Type B pancreatic cell (in vitro differentiated cells): ENCODE measurements at places on chromosomes 6 and 20. TPM values are rescaled to one million over a fixed set of nuclear protein-coding genes. Genes with fewer than 3 reads are reported as not detected.

Gene LIN28B
- total RNA-seq: 7.6 and 22.3 TPM in 2 replicates

Gene CLPSL2
- not detected in 2 replicates for total RNA-seq

Gene CCDC170
- total RNA-seq: 0.24 and 1.9 TPM in 2 replicates

Gene SPDEF
- 0.62 and 1.6 TPM in 2 replicates for total RNA-seq

Gene TNFRSF6B
- not detected in 2 replicates for total RNA-seq

- peaks cover 11% of the 10 kb centered on the region for H3K4me1 ChIP-seq
- no peak overlapping the region for H3K4me3 ChIP-seq
- H3K27ac ChIP-seq: peak overlapping the region; percentile 42
Observed at GRCh38 chr6:108996208-108996607, 98.4 kb downstream of the SESN1 start.

DNA sequence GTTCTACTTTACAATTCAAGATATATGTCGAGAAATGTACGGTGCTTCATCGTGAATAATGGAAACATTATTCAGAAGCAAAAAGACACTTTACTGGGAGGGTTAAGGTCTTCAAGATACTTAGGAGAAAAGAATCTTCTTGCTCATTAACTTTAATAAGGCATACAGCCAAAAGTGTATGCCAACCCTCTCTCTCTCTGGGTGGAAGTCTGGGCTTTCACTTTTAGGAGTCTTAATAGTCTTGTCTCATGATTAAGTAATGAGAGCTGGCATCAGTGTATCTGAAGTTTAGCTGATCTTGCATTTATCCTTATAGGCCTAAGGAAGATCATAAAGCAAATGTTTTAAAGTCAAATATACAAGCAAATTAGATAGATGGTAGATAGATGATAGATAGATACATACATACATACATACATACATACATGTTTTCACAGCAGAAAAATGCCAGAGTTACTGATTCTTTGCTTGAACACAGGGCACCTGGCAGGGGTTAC, 21.5 kb downstream of the OLIG3 start:
- peaks cover 48% of the 10 kb centered on the region for H3K27me3 ChIP-seq
- no peak for DNase-seq
- no peaks in the 10 kb centered on the region for H3K4me1 ChIP-seq
- H3K27ac ChIP-seq: no peak overlapping the region
- no peaks in the 10 kb centered on the region for H3K36me3 ChIP-seq

GRCh38 chr20:36666181-36666740, 20.3 kb upstream of the SLA2 start:
- no peak for DNase-seq
- no peak overlapping the region for H3K4me3 ChIP-seq
- no peaks in the 10 kb centered on the region for H3K27me3 ChIP-seq
- no peaks in the 10 kb centered on the region for H3K4me1 ChIP-seq
- no peak overlapping the region for H3K27ac ChIP-seq

DNA sequence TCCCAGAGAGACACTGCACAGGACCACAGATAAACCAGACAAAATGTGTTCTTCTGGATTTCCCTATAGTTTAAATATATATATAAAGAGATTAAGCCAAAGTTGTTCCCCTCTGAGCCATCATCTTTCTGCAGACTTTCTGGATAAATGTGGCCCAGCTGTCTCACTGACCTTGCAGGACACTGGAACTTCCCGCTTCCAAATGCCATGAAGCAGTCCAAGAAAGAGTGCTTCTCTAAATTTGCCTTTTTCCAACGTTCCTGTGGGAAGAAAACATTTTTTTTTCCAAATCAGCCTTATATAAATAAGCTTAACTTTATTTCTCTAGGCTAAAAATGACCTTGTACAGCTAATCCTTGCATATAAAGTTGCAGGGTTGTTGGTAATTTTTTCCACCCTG, 65.7 kb downstream of the CYP39A1 start:
- H3K27me3 ChIP-seq: no peaks in the 10 kb centered on the region
- no peak overlapping the region for H3K27ac ChIP-seq
- no peak overlapping the region for H3K4me3 ChIP-seq
- H3K36me3 ChIP-seq: peaks cover 5% of the 10 kb centered on the region
- no peak for DNase-seq

GRCh38 chr6:8948733-8949132, 513.4 kb upstream of the SLC35B3 start:
- H3K27me3 ChIP-seq: no peaks in the 10 kb centered on the region
- no peaks in the 10 kb centered on the region for H3K36me3 ChIP-seq
- no peak for DNase-seq
- H3K4me1 ChIP-seq: peaks cover 16% of the 10 kb centered on the region
- no peak overlapping the region for H3K27ac ChIP-seq
- no peak overlapping the region for H3K4me3 ChIP-seq

GRCh38 chr6:50843842-50844241, 25.2 kb downstream of the TFAP2B start:
- peaks cover 14% of the 10 kb centered on the region for H3K4me1 ChIP-seq
- H3K27ac ChIP-seq: peak overlapping the region; percentile 90
- no peak for DNase-seq
- H3K36me3 ChIP-seq: peaks cover 6% of the 10 kb centered on the region
- peak overlapping the region; percentile 87 for H3K4me3 ChIP-seq

- no peak overlapping the region for H3K27ac ChIP-seq
- H3K4me3 ChIP-seq: no peak overlapping the region
- DNase-seq: no peak
- H3K27me3 ChIP-seq: no peaks in the 10 kb centered on the region
Observed at GRCh38 chr6:156630613-156631302, 146.4 kb upstream of the ARID1B start.

DNA sequence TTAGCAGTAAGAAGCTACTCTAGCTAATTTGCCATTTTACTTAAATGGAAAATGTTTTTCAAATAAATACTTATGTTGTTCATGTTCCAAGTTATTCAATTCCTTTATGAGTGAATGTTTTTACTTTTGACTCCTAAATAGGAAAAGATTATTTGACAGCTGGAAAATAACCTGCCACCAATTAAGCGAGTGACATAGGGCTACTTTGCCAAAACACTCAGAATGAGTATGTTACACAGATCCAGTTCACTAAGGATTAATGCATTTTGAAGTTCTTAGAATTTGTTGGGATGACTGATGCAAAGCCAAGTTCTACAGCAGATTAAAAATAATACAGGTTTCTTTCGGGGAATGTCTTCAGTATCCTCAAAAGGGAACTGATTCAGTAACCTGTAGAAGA, 144.4 kb downstream of the ADGRG6 start:
- H3K4me1 ChIP-seq: no peaks in the 10 kb centered on the region
- no peaks in the 10 kb centered on the region for H3K36me3 ChIP-seq
- no peak overlapping the region for H3K4me3 ChIP-seq
- no peak for DNase-seq
- no peak overlapping the region for H3K27ac ChIP-seq
- H3K27me3 ChIP-seq: no peaks in the 10 kb centered on the region

DNA sequence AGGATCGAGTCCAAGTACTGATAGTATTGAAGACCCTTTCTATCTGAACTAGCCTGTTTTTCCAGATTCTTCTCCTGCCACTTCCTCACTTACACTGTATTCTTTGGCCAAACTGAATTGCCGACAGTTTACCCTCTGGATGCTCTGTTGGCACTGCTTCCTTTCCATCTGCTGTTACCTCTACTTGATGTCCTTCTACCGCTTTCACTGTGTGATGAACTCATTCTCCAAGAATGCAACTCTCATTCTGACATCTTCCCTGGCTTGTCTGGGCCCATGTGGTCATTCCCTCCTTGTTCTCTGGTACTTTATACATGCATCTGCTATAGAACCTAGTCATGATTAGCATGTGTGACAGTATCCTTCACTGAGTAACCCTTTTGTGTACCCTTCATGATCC, 16.3 kb downstream of the RPRD1B start:
- no peak for DNase-seq
- no peak overlapping the region for H3K4me3 ChIP-seq
- H3K27ac ChIP-seq: peak overlapping the region; percentile 42
- peaks cover 15% of the 10 kb centered on the region for H3K36me3 ChIP-seq

- no peak overlapping the region for H3K27ac ChIP-seq
- H3K4me1 ChIP-seq: peaks cover 4% of the 10 kb centered on the region
- no peak overlapping the region for H3K4me3 ChIP-seq
- no peak for DNase-seq
- H3K36me3 ChIP-seq: no peaks in the 10 kb centered on the region
Observed at GRCh38 chr20:7080472-7080871, 313.0 kb downstream of the BMP2 start.

- peaks cover 50% of the 10 kb centered on the region for H3K27me3 ChIP-seq
- H3K4me3 ChIP-seq: peak overlapping the region; percentile 87
- H3K36me3 ChIP-seq: no peaks in the 10 kb centered on the region
- H3K4me1 ChIP-seq: peaks cover 22% of the 10 kb centered on the region
- no peak for DNase-seq
Observed at GRCh38 chr20:57711311-57711712, 1.5 kb upstream of the PMEPA1 start.

DNA sequence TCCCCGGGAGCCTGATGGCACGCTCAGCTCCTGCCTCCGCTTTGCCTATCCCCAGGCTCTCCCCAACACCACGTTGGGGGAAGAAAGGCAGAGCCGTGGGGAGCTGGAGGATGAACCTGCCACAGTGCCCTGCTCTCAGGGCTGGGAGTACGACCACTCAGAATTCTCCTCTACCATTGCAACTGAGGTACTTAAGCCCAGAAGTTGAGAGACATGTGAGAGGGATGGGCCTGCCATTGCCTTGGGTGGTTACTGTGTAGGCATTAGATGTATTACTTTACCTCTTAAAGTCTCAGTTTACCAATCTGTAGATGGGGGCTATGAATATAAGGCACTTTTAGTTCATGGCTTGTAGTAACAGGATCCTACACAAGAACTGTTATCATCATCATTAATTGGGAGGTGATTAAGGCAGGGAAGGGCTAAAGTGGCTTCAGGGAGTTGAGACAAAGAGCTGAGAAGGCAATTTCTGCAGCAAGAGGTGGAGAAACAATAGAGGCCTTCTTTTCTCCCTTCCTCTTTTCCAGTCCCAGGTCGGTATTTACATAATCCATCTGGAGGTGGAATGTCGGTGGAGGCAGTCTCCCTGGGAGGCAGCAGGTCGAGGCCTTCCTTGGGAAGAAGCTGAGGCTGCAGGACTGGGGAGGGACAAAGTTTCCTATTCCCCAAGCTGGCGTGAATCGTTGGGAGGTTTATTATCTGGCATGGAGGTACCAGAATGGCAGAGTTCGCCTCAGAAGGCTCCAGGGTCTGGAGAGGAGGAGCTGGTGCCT, 691 bp downstream of the SLC22A7 start:
- no peaks in the 10 kb centered on the region for H3K4me1 ChIP-seq
- peaks cover 20% of the 10 kb centered on the region for H3K27me3 ChIP-seq
- no peak overlapping the region for H3K27ac ChIP-seq
- H3K36me3 ChIP-seq: no peaks in the 10 kb centered on the region
- no peak overlapping the region for H3K4me3 ChIP-seq
- DNase-seq: no peak

DNA sequence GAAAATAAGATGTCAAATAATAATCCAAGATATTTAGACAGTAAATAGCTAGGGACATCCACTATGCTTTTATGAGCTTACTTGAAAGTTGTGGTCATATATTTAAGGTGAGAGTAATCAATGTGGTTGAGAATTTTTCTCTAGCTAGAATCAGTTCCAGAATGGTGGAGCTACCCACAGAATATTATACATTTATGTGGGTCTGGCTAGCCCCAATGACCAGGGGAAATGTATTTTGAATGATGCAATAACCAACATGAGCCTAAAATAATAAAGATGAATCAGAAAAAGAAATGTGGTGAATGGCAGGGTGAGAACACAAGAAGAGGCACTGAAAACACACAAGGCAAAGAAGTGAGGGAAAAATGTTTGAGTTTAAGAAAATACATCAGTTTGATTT, 325.7 kb downstream of the TBC1D32 start:
- no peaks in the 10 kb centered on the region for H3K27me3 ChIP-seq
- no peak overlapping the region for H3K4me3 ChIP-seq
- H3K36me3 ChIP-seq: no peaks in the 10 kb centered on the region
- DNase-seq: no peak
- H3K27ac ChIP-seq: no peak overlapping the region

DNA sequence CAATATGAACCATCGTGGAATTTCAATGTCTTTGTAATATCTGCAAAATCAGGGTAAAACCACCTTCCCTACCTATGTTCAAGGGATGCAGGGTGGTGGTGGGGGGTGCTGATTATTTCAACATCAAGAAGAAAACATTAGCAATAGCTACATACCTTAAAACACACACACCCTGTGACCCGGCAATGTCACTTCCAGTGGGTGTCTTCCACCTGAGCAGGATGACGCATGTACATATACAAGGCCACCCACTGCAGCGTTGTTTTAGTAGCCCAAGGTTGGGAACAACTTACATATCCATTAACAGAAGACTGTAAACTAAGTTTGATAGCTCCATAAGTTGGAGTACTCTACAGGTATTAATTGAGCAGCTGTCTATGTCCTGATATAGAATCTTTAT, 62.6 kb upstream of the SIRPG start:
- no peak overlapping the region for H3K27ac ChIP-seq
- DNase-seq: no peak
- peaks cover 55% of the 10 kb centered on the region for H3K27me3 ChIP-seq

DNA sequence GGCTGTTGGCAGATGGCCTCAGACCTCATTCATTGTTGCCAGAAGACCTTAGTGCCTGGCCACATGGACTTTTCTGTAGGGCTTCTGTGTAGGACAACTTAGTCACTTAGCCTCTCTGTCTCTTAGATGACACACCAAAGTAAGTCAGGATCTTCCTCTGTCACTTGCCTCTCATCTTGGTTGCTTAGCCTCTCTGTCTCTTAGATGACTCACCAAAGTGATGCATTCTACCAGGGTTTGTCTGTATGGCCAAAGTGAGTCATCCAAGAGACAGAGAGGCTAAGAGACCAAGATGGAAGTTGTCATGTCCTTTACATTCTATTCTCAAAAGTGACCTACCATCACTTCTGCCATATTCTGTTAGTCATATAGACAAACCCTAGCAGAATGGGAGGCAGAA, 255.9 kb upstream of the DEFB112 start:
- DNase-seq: no peak
- H3K27me3 ChIP-seq: no peaks in the 10 kb centered on the region
- no peaks in the 10 kb centered on the region for H3K4me1 ChIP-seq
- H3K27ac ChIP-seq: no peak overlapping the region
- H3K4me3 ChIP-seq: no peak overlapping the region

DNA sequence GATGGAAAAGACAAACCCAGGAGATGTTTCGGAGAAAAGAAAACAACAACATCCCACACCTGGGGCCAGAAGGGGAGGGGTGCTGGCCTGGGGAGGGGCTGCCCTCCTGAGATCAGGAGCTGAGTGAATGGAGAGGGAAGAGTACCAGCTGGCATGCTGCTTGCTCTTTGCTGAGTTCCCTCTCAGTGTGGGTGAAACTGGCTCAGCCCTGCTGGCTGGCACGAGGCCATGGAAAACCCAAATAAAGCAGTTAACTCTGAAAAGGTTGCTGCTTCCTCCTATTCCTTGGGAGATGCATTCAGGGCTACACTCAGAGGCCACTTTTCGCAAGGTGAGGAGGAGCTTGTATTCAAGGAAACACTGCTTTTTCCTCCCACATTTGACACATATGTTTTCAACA, 8.0 kb upstream of the KCNK16 start:
- H3K27ac ChIP-seq: no peak overlapping the region
- no peak for DNase-seq
- no peaks in the 10 kb centered on the region for H3K36me3 ChIP-seq
- H3K27me3 ChIP-seq: peaks cover 32% of the 10 kb centered on the region
- H3K4me3 ChIP-seq: no peak overlapping the region
